Progenitor cell of endocrine pancreas (in vitro differentiated cells): ENCODE measurements at places on chromosomes 2 and 18. TPM values are rescaled to one million over a fixed set of nuclear protein-coding genes. Genes with fewer than 3 reads are reported as not detected.

CD8B gene
- 0.62 TPM in 1 of 2 replicates, not detected in the other for total RNA-seq

MYCN gene
- total RNA-seq: 15.5 and 17.6 TPM in 2 replicates

PID1 gene
- total RNA-seq: 0.27 and 0.34 TPM in 2 replicates

CLEC4F gene
- not detected in 2 replicates for total RNA-seq

SULT1C2 gene
- 15.4 and 16.3 TPM in 2 replicates for total RNA-seq

SIX3 gene
- total RNA-seq: not detected in 2 replicates

FHOD3 gene
- 1.6 and 2.6 TPM in 2 replicates for total RNA-seq

DNA sequence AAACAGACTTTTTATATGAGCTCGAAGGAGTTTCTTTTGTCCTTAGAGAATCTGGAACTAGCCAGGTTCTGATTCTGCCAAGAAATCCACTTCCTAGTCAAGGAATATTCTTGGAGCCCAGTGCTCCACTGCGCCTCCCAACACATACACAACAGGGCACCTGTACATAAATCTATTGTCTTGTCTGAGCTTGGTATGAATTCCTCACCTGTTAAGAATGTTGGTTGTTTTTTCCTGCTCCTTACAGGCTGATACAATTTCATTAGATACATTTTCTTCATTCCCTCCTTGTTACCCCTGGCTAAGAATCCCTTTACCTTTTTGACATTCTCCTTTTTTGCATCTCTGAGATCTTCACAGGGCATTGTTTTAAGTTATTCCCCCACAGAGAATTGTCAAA lies 56.0 kb upstream of the FZD7 start:
- no peak for DNase-seq

GRCh38 chr2:30026091-30027055 lies 105.0 kb upstream of the ALK start:
- DNase-seq: peak; percentile 38

GRCh38 chr2:9897331-9897737 lies 54.1 kb downstream of the TAF1B start:
- no peak for DNase-seq

GRCh38 chr2:206452750-206453149 lies 9.4 kb downstream of the ADAM23 start:
- no peak for DNase-seq

GRCh38 chr2:27993402-27993787 lies 102.9 kb downstream of the BABAM2 start:
- DNase-seq: no peak

GRCh38 chr18:72542984-72543356 lies 1.2 kb downstream of the CBLN2 start:
- no peak for DNase-seq

- no peak for DNase-seq
These were observed 9.2 kb downstream of the DNMT3A start for GRCh38 chr2:25332571-25332970.

DNA sequence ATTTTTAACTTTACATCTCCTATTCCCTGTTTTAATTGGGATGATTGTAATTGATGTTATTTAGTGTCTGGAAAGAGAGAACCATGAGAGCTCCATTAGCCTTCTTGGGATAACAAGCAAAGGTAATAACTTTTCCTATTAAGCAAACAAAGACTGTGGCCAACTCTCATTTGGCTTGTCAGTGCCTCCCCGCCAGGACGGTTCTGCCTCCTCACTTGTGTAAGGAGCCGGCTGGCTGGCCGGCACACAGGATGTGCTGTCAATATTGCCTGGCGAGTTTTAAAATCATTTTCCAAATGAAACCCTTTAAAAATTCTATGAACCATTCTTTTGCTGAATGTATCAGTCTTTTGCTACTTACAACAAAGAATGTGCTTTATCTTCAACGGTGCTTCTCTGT lies 898.3 kb downstream of the CPS1 start:
- DNase-seq: no peak

DNA sequence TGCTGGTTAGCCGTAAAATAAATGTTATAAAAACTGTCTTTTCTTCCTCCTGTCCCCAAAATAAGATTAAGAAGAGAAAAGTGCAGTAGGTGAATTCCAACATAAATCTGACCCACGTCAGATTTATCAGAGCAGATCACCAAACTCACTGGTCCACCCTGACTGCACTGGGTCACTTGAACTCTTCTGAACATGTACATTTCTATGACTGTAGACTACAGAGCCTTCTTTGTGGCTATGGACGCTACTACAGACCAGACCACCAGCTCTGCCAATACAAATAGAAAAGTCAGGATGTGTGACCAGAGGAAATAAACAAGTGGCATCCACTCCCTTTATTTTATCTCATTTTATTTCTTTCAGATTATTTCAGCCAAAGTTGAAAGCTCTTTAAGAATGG lies 11.6 kb downstream of the DSG2 start:
- DNase-seq: no peak

- DNase-seq: no peak
These were observed 195.1 kb downstream of the ACKR3 start for GRCh38 chr2:236764716-236765115.

- no peak for DNase-seq
These were observed 127.1 kb downstream of the SOCS6 start for GRCh38 chr18:70415823-70416488.

DNA sequence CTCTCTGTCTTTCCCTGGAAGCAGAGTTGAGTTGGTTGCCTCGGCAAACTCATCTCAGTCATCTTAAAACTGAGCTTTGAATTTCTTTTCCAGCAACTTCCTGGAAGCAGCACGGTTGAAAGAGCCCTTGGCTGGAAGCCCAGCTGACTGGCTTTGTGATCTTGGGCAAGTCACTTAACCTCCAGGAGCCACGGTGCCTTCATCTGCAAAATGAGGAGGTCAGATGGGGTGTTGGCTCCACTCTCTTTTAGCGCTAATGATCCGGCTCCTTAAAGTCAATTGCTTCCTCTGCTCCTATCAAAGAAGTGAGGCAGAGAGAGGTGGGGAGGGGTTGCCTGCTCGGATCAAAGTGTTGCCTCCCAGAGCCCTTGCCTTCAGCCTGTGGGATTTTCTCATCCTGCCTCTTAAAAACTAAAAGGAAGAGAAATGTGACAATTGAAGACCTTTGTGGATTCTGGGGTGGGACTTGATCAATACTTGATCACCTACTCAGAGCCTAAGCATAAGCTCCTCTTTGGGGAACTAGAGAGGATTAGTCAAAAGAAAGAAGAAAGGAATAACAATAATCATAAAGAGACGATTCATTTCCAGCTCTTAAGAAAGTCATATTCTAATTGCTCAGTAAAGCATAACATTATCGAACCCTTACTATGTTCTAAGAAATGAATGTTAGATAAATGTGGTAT lies 86.6 kb downstream of the MYCN start:
- DNase-seq: no peak

- no peak for DNase-seq
These were observed 313.0 kb upstream of the SLC39A10 start for GRCh38 chr2:195343942-195344530.

GRCh38 chr2:44736270-44736942 lies 205.1 kb upstream of the SIX3 start:
- no peak for DNase-seq

- DNase-seq: no peak
These were observed 79.7 kb downstream of the COBLL1 start for GRCh38 chr2:164761737-164762460.

- no peak for DNase-seq
These were observed 211.4 kb upstream of the ZNF521 start for GRCh38 chr18:25563346-25563745.
